ENCODE measurements at places on chromosomes 4 and X.

GRCh38 chrX:144918936-144919335 lies 328.4 kb upstream of the SPANXN1 start:
- no peak for DNase-seq

GRCh38 chrX:135476378-135476777 lies 44.1 kb upstream of the INTS6L start:
- no peak for DNase-seq

DNA sequence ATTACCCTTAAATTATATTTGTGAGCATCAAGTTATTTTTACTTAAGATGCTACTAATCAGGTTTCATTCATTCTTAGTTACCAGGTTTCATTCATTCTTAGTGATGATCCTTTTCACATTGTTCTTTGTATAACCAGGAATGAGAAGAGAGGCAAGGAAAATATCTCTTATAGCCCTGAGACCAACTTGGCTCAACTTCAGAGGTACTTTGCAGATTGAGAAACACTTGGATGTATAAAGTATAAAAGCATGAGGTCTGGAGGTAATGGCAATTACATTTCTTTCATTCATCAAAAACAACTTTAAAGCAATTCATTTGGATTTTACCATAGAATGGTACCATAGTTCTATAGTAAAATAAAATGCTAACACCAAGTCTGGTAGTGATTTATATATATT lies 231.0 kb downstream of the PRDM5 start:
- no peak for DNase-seq

GRCh38 chr4:74838746-74839370 lies 44.5 kb upstream of the BTC start:
- DNase-seq, result no peak

DNA sequence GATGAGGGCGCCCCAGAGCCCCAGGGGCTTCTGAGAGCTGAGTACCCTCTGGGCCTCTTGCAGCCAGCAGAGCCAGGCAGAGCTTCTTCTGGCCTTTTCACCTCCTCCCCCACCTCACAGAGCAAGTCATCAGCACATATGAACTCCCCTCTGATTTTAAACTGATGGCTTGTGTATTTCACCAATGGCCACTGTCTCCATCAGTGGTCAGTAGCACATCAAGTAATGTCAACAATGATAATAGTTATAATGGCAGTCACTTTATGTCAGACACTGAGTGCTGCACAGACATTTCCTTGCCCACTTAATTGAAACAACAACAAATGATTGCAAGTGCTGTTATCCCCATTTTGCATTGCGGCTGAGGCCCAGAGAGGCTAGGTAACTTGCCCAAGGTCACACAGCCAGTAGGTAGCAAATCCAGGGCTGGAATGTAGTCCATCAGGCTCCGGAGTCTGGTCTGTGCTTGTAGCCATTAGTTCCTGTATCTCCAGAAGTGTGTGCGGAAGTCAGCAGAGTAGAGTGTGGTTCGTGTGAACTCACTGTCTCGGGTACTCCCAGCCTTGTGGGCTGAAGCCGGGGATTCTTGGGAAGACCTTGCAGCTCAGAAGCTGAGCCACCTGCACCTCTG lies 3.0 kb downstream of the ATP2B3 start:
- DNase-seq, result no peak

DNA sequence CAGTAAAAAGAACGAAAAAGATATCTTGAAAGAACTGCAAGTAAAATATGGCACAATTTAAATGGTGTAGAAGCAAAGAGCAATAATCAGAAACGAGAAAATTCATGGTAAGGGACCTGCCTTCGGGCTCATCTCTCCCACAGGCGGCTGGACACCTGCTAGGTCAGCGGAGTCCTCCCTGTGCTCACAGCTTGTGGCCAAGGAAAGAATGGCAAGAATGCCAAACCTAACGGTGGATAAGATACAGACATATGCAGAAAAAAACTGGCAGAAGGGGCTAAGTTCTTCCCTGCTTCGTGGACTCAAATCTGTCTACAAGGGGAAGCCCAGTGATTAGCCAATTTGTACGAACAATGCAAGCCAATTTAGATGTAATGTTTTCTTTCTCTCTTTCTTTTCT lies 152.1 kb upstream of the VCX start:
- DNase-seq, result no peak

GRCh38 chr4:82611527-82611926 lies 49.7 kb upstream of the TMEM150C start:
- DNase-seq, result no peak

DNA sequence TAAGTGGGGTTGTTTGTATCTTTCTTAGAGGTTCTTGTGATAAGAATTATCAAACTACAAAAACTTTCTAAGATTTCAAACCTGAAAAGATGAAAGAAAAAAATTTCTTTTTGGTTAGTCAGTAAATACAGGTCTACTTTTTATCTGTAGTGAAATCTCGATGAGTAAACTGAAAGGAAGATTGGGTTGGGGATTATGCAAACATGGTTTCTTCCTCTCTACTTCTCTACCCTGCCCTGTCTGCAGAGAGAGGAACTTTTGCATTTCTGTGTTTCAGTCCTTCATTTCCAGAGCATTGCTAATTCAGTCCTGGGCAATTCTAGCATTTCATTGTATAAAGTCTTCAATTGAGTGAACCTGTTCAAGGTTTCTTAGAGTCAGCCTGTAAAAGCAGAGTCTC lies 51.6 kb upstream of the IL2 start:
- no peak for DNase-seq

Measured in sigmoid colon (tissue), 7 donors.